ENCODE measurements at places on chromosomes 2 and 18.

- no peak for DNase-seq
Measured at GRCh38 chr2:39567507-39567906, 98.2 kb upstream of the TMEM178A start.

- no peak for DNase-seq
Measured at GRCh38 chr2:54586062-54586461, 129.9 kb downstream of the SPTBN1 start.

DNA sequence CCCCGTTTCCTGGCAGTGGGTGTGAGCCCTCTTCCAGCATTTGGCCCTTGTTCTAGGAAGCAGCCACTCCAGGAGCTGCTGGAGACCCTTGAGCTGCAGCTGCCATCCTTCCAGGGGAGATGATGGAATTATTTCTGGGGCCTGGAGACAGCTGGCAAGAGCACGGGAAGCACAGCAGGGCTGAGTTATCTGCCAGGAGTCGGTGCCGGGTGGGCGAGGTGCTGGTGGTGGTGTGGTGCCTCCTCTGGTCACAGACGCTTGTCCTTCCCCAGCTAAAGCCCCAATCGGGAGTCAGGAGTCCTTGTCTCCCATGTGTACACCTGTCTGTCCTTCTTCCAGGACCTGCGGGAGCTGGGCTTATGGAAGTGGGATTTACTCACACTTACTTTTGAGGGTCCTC is 36.0 kb downstream of the DPYSL5 start:
- DNase-seq, result no peak

GRCh38 chr18:26335571-26336487 is 109.6 kb downstream of the TAF4B start:
- DNase-seq, result no peak

DNA sequence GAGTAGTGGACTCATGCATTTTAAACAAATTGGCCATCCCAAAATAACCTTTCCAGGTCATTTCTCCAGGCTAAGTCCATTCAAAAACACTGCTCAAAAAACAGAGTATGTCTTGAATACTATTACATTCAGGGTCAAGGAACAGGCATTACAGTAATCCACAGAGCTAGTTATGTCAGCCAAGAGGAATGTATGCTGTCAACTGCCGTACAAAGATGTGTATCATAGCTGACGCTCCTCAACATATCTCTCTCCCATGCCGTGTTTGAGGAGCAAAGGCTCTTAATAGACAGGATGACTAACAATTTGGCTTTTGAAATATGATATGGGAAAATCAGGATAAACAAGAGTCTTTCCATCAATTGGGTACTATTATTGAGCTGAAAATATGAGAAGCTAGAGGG is 68.8 kb upstream of the KCTD1 start:
- DNase-seq, result no peak

DNA sequence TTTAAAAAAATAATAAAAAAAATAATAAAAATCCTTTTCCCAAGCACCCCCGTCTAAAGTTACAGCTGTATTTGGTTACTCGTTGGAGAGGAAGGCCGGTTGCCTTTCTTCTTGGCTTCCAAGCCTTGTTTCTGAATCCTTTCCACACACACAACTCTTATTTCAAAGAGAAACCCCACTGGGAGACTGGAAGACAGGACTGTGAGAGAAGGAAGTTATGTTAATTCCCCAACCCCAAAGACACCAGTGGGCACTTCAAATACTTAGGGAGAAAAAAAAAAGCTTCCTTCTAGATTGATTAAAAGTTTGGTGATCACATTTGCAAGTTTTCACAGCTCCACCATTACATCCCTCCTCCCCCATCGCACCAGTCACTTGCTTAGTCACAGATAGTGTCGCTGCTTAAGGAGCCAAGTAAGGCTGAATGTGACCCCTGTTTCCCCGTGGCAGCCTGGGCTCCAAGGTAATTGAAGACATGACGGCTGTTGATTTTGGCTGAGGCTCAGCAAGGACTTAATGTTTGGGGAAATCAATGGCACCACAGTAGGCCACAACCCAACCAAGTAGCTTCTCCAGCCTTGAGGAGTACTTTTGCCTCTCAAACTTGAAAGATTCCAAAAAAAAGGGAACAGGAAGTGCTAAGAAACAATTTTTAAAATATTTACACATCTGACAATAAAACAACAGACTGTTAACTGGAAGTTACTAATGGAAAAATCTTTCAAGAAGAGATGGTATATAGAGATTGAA is 40.8 kb upstream of the FRZB start:
- DNase-seq, result no peak

DNA sequence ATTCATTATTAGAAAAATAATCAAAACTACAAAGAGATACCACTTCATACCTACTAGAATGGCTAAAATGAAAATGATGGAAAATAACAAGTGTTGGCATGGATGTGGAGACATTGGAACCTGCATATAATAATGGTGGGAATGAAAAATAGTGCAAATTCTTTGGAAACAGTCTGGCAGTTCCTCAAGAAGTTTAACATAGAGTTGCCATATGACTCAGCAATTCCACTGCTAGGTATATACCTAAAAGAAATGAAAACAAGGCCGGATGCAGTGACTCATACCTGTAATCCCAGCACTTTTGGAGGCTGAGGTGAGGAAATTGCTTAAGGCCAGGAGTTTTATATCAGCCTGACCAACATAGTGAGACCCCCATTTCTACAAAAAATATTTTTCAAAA is 41.6 kb upstream of the ACYP2 start:
- no peak for DNase-seq

DNA sequence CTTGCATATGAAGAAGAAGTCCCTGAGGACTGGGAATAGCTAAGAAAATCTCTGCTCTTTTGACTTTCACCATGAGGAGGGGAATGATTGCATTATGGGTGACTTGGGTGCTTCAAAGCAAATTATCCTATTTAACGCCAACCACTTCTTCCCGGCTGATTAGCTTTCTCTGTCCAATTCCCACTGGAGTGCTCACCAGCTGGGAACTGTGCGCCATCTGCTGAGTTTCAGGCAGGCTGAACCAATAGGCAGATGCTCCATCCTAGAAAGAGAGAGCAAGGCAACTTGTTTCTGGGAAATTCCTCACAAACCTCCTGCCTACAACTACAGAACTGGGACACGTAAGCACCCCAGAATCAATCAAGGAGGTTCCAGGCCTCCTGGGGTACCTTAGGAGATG is 49.4 kb downstream of the POLE4 start:
- no peak for DNase-seq

GRCh38 chr18:52288403-52289004 is 51.5 kb upstream of the DCC start:
- DNase-seq, result no peak

GRCh38 chr2:69065735-69066336 is 52.9 kb downstream of the ANTXR1 start:
- DNase-seq, result no peak

DNA sequence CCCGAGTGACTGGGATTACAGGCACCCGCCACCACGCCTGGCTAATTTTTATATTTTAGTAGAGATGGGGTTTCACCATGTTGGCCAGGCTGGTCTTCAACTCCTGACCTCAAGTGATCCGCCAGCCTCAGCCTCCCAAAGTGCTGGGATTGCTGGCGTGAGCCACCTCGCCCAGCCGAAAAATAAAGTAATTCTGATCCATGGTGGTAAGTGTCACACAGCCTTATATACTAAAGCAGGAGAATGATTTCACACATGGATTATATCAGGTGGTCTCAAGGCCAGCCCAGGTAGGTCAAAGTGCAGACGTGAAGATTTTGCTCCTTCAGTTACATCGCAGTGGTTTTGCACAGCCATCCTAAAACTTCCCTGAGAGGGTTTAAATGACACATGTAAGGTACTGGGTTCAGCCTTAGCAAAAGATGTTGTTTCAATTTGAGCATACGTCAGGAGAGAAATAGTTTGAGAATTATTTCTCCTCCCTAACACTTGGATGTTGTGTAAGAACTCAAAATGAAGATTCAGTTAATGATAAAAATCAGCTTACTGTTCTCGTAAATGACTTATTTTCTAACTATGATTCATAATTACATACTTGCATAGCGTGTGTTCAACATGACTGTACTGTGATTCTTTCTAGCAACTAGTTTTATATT is 93.0 kb upstream of the SLC39A10 start:
- no peak for DNase-seq

- no peak for DNase-seq
Measured at GRCh38 chr2:70356941-70357683, 55.2 kb upstream of the FAM136A start.

GRCh38 chr2:119724656-119725485 is 34.9 kb upstream of the PTPN4 start:
- no peak for DNase-seq

- DNase-seq, result no peak
Measured at GRCh38 chr2:133657591-133657990, 89.3 kb upstream of the NCKAP5 start.

DNA sequence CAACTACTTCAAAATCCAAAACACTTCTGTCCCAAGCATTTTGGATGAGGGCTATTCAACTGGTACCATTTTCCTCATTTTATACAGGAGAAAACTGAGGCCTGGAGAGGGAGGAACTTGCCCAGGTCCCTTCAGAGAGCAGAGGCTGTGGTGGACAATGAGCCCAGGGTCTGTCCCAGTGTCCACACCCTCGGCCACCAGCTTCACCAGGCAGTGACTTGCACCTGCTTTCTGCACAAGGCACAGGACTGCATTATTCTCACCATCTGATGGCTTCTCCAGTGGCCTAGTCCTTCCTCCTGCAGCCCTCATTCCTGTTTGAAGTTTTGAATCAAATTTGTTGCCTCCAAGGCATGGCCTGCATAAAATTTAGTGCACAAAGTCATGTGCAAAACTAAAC is 53.3 kb downstream of the RNF144A start:
- DNase-seq, result no peak

GRCh38 chr2:148876595-148877402 is 1.8 kb downstream of the KIF5C start:
- no peak for DNase-seq

DNA sequence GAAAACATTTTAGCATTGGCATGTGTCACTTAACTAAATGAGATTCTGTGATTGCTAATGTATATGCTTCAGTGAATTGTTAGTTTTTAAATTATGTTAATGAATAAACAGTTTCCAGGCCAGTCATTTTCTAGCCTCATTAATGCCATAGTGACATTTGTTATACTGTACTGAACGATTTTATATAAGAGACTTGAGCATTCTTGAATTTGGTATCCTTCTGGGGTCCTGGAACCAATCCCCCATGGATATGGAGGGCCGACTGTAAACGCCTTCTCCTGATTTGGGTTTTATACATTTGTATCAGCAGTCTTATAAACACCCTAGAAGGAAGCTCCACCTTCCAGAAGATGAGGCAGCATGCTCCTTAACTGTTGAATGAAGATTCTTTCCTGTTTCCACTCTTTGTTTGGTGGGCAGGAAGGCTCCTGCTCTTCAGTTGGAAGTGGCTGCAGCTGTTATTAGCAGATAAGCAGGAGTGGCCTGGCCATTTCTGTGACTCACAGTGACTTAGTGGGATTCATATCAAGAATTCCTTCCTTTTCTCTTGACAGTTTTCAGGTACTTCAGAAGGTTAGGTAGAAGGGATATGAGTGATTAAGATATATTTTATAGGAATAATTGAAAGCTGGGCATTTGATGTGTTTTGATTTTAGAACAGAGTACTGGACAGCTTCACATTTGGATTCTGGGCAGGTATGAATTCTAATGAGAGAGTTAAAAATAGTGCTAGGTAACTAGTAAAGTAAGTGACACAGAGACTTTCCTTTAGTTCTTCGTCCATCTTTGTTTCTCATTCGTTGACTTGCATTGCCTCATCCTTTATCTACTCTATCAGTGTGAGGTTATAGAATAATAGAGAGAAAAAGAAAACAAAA is 124.9 kb downstream of the PLCL1 start:
- no peak for DNase-seq

- DNase-seq, result no peak
Measured at GRCh38 chr2:145593280-145593679, 1073.4 kb upstream of the ZEB2 start.

DNA sequence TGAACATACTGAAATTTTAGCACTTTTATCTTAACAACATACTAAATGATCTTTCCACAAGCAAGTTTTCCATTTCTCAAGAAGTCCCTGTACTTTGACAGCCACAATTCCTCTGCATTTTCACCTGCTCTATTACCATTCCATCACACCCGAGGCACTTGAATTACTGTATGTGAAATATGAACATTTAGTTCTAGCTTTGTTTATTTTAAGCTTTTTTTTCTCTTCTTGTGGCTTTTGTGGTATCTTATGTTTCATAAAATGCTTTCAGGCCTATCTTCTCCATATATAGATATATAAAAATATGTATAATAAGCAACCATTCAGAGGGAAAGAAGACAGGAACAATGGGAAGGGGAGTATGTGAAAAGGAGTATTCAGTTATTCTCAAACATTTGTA is 693.9 kb downstream of the SATB2 start:
- DNase-seq, result no peak

- DNase-seq, result no peak
Measured at GRCh38 chr2:233892793-233893192, 24.4 kb upstream of the TRPM8 start.

GRCh38 chr18:36568487-36568886 is 260.3 kb downstream of the TPGS2 start:
- DNase-seq, result no peak

GRCh38 chr2:203025592-203025991 is 10.9 kb downstream of the NBEAL1 start:
- DNase-seq, result no peak

GRCh38 chr2:3598912-3599854 is 4.3 kb downstream of the COLEC11 start:
- no peak for DNase-seq

GRCh38 chr2:9657731-9658130 is 26.9 kb upstream of the YWHAQ start:
- no peak for DNase-seq

DNA sequence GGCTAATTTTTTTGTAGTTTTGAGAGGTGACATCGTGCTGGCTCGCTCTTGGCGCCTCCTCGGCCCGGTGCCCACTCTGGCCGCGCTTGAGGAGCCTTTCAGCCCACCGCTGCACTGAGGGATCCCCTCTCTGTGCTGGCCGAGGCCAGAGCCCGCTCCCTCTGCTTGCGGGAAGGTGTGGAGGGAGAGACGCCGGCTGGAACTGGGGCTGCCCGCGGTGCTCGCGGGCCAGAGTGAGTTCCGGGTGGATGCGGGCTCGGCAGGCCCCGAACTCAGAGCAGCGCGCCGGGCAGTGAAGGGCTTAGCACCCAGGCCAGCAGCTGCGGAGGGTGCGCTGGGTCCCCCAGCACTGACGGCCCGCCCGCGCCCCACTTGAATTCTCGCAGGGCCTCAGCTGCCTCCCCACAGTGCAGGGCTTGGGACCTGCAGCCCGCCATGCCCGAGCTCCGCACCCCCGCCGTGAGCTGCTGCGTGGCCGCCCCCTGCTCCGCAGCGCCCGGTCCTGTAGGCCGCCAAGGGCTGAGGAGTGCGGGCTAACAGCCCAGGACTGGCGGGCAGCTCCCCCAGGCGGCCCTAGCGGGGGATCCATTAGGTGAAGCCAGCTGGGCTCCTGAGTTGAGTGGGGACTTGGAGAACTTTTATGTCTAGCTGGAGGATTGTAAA is 113.2 kb upstream of the ZSWIM2 start:
- DNase-seq, result no peak

- DNase-seq, result no peak
Measured at GRCh38 chr2:165811592-165812370, 17.7 kb upstream of the GALNT3 start.

- DNase-seq, result no peak
Measured at GRCh38 chr2:33785201-33786106, 186.4 kb upstream of the FAM98A start.

- no peak for DNase-seq
Measured at GRCh38 chr2:1173528-1173927, 222.9 kb downstream of the SNTG2 start.

GRCh38 chr2:54740333-54740732 is 16.9 kb downstream of the EML6 start:
- no peak for DNase-seq

Measured in GF-D8 (cell line).